ENCODE measurements at places on chromosomes 3 and 15.

DNA sequence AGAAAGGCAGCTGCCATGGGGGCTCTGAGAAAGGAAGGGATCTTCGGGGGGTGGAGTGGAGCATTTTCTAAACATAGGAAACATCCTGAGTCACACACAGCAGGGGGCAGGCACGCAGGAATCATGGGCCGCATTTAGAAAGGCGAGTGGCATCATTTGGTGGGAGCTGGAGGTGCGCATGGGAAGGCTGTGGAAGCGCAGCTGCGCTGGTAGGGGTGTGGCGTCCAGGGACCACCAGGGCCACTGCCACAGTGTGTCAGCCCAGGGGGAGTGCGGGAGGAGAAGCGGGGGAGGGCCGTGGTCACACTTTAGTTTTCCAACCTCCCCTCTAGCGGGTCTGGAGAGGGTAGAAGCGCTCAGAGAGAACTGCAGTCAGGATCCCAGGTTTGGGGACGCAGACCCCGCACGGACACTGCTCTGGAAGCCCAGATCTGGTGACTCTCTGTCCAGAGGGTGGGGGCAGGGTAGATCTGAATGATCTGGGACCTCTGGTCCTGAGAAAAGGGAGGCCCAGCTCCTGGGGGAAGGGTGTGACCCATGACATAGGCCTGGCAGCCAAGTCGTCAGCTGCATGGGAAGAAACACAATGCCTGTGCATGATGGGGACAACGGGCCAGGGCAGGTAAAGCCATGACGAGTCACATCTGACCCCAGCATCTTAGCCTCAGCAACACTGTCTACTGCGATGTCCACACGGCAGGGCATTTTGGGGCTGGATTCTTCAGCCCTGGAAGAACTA lies 88.0 kb upstream of the IQSEC1 start:
- DNase-seq = peak; percentile 29

DNA sequence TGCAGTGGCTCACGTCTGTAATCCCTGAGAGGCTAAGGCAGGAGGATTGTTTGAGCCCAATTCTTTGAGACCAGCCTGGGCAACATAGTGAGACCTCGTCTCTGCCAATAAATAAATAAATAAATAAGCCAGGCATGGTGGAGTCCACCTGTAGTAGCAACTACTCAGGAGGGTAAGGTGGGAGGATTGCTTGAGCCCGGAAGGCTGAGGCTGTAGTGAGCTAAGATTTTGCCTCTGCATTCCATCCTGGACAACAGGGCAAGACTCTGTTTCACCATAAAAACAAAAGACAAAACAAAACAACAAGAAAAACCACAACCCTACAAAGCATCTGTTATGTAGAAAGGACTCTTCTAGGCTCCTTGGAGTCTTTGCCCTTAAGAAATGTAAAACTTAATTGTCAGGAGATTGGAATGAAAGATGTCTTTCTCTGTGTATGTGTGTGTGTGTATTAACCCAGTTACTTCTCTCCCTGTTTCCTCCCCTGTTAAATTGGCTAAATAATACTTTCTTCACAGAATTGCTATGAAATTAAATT lies 9.5 kb downstream of the NECTIN3 start:
- peak; percentile 42 for DNase-seq

GRCh38 chr15:101018016-101018415 lies 98.9 kb downstream of the LRRK1 start:
- no peak for DNase-seq

GRCh38 chr3:185931777-185932612 lies 5.8 kb downstream of the TRA2B start:
- no peak for DNase-seq

DNA sequence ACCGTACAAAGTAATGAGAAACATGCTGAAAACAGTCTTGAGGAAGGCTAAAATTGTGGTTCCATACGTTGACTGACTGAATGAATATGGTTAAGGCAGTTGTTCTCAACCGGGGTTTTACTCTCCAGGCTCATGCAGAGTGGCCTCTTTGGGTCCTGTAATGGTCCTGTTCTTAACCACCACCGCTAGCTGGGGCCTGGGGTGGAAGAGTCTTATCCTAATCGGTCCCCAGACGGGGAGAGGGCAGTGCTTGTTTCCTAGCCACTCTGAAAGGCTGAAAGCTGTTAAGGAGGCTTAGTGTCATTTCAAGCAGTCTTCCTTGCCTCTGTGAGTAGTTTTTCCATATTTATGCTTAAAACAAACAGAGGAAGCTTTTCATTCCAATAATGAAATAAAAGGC lies 32.0 kb downstream of the SELENOT start:
- no peak for DNase-seq

GRCh38 chr15:80052597-80053304 lies 6.7 kb upstream of the ZFAND6 start:
- no peak for DNase-seq

Data from ELR (cell line).